ENCODE measurements at places on chromosomes 6 and 20.

DNA sequence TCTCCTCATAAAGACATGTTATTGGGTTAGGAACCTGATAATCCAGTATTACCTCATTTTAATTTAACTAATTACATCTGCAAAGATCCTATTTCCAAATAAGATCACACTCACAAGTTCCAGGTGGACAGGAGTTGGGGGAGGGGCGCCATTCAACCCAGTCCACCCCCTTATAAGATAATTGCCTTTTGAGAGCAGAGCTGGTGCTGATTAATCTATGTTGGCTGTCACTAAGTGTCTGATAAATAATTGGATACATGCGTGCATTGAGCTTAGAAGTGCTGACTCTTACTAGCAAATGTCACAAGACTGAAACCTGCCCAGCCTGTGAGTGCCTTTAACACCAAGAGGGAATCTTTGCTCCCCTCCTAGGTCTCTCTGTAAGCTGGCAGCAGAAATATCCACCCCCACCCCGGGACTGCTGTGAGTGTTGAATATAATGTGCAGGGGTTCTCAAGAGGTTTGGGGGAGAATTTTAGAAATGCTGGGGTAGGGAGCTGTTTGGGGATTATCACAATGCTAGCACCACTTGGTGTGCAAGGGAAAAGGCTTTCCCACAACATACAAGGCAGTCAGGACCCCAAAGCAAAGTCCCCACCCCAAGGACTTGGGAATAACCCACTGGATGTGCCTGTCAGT, 87.5 kb downstream of the ANKRD60 start:
- no peak for DNase-seq

GRCh38 chr6:168686831-168687730, 246.1 kb downstream of the SMOC2 start:
- DNase-seq: no peak

GRCh38 chr20:53074811-53075314, 102.7 kb downstream of the TSHZ2 start:
- no peak for DNase-seq

GRCh38 chr20:4011226-4011975, 4.0 kb downstream of the RNF24 start:
- DNase-seq: no peak

GRCh38 chr20:53087037-53087777, 115.0 kb downstream of the TSHZ2 start:
- no peak for DNase-seq

DNA sequence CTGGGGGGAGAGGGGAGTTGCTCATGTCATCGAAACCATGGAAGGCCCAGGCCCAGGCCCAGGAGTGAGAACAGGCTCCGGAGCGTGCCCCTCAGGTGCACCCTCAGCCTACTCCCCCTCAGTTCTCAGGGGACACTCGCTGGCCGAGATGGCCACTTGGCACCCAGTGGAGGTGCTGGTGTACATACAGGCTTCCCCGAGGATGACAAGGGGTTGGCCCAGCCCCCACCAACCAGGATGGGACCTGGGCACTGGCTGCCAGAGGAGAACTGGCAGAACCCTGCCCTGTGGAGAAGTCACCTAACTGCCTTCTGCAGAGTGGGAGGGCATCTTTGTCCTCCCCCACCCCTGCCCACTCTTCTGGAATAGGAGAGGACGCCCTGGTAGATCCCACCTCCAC, 9.5 kb downstream of the NKX2-2 start:
- DNase-seq: no peak

DNA sequence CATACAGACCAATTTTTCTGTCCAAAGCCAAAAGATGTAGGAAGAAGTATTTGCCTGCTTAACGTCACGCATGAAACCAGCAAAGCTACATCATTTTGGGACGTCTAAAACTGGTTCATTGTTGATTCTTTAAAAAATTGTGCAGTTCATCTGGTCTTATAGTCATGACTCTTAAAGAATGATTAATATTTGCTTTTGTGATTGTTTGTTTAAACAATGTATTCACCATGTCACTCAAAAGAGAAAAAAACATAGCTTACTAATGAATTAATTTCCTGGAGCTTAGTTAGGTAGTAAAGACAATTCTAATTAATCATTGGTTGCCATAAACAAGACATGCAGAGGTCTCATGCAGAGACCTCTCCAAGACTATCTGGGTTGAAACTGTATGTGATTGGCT, 157.3 kb downstream of the RPS12 start:
- DNase-seq: no peak

GRCh38 chr6:115592025-115592424, 468.7 kb downstream of the FRK start:
- DNase-seq: no peak

DNA sequence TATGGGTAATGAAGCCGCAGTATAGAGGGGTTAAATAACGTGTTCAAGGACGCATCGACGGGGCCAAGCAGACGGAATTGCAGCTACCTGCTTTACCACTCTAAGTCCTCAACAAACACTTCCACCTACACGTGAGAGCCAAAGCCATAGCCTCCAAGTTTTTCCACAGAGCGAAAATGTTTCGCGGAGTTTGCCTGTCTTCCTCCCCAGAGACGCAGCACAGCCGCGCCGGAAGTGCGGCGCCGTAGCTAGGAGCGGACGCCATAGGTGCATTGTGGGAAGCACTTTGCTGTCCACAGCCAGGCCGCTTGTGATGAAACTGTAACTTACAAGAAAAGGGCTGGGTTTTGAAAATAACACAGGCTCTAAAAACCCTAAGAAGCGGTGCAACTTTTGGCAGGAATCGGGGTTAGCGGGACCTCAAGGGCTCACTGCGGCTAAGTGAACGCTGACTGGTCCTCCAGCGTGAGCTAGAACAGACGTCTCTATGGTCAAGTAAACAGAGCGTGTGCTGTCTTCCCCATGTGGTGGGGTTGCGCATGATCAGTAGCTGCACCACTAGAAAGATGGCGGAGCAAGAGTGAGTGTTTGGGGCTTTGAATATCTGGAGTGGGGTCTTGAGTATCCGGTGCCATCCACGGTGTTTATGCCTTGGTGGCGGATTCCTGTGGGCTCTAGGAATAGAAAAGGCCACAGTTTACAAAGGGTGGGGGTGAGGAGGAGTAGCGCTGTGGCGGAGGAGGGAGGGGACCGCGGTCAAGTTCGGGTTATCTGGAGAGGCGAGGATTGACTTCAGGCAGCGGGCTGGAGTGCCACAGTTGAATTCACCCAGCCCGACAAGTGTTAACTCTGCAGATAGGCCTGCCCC, at the start of gene RPL7L1:
TSS of gene RPL7L1 (plus strand) at position 245 of the 868 bp plus-strand sequence. CDS start at position 540, 295 bp downstream.
- DNase-seq: peak; percentile 97

DNA sequence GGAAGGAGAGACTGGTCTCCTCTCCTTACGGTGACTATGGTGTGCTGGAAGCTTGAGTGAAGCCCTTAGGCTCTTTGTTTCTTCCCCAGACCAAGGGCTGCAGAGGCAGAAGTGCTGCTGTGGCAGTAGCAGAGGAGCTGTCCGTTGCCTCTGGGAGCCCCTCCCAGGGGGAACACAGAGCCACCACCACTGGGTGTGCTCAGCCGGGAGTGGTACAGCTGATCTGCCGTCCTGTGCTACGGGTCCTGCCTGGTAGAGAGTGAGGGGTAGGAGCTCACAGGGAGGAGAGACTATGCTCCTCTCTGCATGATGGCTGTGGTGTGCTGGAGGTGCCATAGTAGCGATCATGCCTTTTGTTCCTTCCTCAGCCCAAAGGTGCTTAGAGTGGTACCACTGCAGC, 318.7 kb downstream of the DOK5 start:
- no peak for DNase-seq

- DNase-seq: peak; percentile 34
These were observed 5.2 kb downstream of the SIRPA start for GRCh38 chr20:1900321-1900801.

- peak; percentile 44 for DNase-seq
These were observed 734 bp downstream of the MMS22L start for GRCh38 chr6:97282238-97282725.

DNA sequence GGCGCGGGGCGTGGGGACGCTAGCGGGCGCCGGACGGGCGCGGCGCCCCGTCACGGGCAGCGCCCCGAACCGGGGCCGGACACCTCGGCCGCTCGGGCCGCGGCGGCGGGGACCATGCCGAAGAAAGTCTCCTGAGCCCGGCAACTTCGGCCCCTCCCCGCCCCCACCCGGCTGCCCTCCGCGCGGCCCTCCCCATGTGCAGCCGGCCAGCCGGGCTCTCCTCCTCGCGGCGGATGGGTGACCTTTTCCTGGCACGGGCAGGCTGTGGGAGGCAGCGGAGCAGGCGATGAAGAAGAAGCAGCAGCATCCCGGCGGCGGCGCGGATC, 278 bp downstream of the UST start:
- DNase-seq: no peak

GRCh38 chr6:32076321-32076809, 32.8 kb downstream of the TNXB start:
- DNase-seq: peak; percentile 11

- no peak for DNase-seq
These were observed 156.3 kb downstream of the ARID1B start for GRCh38 chr6:156933201-156934068.

- no peak for DNase-seq
These were observed 92.9 kb downstream of the SHLD1 start for GRCh38 chr20:5843054-5843592.

- no peak for DNase-seq
These were observed 139.7 kb upstream of the RPS6KA2 start for GRCh38 chr6:166766769-166767168.
